Large intestine (tissue), 12 donors: ENCODE measurements at places on chromosomes 7 and 10. TPM values are rescaled to one million over a fixed set of nuclear protein-coding genes. Genes with fewer than 3 reads are reported as not detected.
A peak's percentile ranks its signal among the peaks of the same experiment; 100 is the strongest.

STK32C gene
- 16.2 TPM for polyA plus RNA-seq

GRCh38 chr7:84271543-84271942 is 77.0 kb upstream of the SEMA3A start:
- no peak for DNase-seq

DNA sequence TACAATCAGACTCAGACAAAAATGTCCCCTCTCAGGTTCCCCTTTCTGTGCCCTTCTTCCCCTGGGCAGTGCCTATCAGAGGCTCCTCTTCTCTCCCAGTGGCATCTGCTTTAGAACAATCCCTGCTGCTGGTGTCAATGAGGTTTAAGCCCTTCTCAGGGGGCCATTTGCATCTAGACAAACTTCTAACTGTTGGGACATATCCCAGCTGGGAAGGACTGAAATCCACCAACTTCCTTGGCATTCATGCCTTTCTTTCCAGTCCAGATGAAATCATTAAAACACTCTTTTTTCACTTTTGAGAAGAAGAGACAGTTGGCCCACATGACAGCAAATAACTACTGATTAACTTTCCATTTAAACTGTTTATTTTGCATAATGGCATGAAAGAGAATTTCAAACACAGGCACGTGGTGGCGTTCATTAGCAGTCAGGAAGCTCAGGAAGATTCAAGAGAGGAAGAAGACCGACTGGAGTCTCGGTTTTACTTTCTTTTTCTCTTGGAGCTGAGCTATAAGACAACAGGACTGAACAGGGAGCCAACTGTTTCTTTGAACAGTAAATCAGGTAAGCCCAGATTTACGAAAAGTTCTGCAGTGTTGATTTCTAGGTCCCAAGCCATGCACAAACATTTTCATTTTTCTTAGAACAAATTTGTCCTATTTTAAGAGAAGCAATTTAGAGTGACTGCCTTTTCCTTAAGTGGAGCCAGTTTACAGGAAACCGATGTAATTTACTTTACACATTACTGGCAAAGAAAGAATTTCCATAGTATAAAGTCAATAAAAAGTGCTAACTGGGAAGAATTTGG is at the start of gene GIMAP2:
TSS of gene GIMAP2 (plus strand) at position 488 of the 811 bp plus-strand sequence. CDS start 1,354 bp downstream, outside the sequence.
- DNase-seq: peak; percentile 55

DNA sequence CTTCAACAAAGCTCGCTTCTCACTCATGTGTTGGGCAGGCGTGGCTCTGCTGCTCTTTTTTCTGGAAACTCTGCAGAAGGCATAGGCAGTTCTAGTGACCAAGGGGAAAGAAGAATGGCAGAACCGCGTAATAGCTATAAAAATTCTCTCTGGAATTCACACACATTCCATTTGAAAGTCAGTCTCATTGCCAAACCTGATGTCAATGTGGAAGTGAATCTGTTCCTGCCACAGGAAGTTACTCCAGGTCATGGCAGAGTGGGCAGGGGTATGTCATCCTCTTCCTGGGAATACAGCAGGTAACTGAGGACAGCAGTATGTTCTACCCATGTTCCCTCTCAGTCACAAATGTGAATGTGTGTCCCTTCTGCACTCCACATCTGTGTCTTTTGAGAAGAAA is 8.2 kb upstream of the PAXIP1 start:
- DNase-seq: no peak

DNA sequence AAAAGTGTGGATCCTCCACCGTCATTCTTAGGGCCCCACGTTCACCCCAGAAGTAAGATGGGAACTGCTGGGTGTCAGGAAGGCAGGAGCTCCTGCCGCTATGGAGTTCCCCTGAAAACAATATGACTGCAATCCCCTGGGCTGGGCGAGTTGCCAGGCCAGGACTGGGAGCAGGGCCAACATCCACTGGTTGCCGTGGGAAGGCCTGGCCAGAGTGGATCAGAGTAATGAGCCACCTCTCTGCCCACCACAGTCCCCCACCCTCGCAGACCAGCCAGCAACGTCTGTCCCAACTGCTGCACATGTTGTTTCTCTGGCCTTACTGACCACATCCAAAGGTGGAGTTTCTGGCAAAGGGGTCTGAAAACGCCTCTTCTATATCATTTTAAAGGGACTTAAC is 86.6 kb downstream of the STRA8 start:
- DNase-seq: no peak

- no peak for DNase-seq
Observed at GRCh38 chr10:130054021-130054420, 56.6 kb downstream of the C10orf143 start.
